ENCODE measurements at places on chromosomes 12 and 14.

- DNase-seq: no peak
Observed at GRCh38 chr12:64992641-64993040, 128.5 kb downstream of the WIF1 start.

GRCh38 chr12:685388-685787 lies 22.1 kb upstream of the NINJ2 start:
- DNase-seq: peak; percentile 81

GRCh38 chr12:82650627-82651337 lies 35.9 kb upstream of the TMTC2 start:
- no peak for DNase-seq

DNA sequence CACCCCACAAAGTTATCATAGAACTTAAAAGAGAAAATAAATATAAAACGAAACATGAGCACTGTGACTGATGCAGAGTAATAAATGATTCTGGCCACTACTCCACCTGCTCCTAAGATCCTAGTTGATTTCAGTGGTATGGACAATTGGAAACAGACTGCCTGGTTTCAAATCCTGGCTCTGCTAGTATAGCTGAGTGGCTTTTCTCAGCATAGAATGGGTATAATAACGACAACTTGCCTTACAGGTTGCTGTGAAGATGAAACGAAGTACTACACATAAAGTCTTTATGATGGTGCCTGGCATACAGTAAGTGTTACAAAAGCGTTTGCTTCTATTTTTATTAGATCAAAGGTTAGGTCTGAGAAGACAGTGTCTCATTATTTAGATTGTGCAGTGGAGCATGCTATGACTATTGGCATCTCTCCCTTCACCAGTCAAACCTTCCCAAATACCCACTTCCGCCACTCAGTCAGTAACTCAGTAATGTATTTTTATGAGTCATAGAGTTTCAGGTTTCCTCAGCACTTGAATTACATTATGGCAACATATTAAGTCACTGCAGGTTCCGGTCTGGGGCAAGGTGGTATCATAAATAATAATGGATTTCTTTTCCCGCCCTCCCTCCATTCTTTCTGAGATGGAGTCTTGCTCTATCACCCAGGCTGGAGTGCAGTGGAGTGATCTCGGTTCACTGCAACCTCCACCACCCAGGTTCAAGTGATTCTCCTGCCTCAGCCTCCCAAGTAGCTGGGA lies 29.7 kb upstream of the NR2C1 start:
- DNase-seq: no peak

DNA sequence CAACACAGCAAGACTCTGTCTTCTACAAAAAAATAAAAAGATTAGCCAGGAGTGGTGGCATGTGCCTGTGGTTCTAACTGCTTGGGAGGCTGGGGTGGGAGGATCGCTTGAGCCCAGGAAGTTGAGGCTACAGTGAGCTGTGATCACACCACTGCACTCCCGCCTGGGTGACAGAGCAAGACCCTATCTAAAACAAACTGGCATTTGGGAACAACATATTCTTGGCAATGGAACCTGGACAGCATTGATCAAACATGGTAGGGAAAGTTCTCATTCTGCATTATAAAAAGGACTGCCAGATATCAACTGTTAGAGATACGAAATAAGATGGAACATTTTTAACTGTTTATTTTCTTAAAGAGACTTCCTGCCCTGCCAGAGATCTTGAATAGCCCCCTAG lies 81.5 kb downstream of the PPP2R5C start:
- no peak for DNase-seq

- DNase-seq: no peak
Observed at GRCh38 chr14:75282170-75282554, 3.5 kb downstream of the FOS start.

DNA sequence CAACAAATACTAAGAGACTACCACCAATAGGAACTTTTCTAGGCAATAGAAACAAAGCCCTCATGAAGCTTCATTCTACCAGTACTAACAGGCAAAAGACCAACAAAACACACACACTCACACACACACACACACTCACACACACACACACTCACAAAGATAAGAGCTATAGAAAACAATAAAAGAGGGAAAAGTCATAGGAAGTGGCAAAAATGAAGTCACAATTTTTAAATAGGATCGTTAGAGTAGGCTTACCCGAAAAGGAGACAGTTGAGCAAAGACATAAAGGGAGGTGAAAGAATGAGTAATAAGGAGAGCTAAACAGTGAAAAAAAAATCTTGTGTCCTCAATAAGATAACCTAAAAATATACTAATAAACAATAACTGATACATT lies 66.5 kb downstream of the C2CD5 start:
- no peak for DNase-seq

DNA sequence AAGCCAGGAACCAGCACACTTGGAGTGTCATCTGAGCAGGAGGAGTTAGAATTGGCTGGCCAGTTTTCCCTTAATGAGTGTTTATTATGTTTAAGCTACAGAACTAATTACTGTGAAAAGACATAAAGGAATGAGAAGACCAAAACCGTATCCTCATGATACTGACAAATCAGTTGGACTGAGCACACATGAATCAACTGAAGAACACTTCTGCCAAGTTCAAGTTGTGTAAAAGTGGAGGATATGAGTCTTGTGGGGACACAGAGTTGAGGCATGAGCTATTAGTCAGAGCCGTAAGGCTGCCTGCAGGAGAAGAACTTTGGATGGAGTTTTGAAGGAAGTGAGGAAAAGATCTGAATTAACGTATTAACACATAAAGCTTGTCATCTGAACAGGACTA lies 43.1 kb downstream of the HMGA2 start:
- DNase-seq: no peak

DNA sequence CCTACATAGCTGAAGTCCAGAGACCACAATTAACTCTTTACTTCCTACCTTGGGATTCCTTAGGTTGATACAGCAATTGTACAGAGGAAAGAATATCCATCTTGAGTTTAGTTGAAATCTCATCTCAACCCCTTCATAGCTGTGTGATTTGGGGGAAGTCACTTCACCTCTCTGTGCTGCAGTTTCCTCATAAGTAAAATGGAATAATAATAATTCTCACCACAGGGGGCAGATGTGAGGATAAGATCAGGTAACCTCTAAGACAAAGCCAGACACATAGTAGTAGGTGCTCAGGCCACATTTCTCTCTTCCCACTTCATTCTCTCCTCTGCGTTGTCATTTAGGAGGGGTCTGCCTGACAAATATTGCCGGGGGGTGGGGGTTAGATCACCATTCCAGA lies 6.7 kb downstream of the FOXN4 start:
- no peak for DNase-seq

DNA sequence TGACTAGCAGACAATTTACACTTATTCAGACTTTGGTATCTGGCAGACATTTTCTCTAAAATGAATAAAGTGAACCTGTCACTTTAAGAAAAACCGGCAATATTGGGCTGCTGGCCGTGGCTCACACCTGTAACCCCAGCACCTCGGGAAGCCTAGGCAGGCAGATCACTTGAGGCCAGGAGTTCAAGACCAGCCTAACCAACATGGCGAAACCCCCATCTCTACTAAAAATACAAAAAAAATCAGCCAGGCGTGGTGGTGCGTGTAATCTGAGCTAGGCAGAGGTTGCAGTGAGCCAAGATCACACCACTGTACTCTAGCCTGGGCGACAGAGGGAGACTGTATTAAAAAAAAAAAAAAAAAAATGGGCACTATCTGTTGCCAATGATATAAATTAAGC lies 11.5 kb downstream of the DUSP16 start:
- DNase-seq: no peak

GRCh38 chr12:22313963-22314330 lies 20.6 kb downstream of the ST8SIA1 start:
- no peak for DNase-seq

DNA sequence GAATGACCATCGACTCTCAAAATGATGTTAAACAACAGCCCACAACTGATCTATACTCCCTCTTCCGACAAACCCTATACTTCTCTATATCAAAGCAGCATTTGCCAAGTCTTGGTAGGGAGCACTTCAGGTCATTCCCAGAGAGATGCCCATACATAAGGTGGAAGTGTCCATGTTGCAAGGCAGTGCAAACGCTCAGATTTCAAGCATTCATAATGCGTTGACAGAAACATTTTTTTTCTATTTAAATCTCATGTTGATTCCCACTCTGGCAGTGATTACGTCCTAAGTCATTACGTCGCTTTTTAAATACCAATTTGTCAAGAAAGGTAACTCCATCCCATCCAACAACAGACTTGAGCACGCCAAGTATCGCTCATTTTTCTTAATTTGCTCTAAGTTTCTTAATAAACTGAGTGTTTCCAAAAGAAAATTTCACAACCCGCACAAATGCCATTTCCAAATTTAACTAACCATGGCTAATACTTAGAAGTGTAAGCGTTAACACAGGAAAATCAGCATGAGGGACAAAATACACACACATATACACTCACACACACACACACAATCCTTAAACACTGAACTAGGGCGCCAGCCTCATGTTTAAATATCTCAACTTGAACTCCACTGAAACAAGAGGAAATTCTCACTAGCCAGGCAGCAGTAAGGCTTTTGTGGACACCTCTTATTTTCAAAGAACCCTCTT lies 1.1 kb downstream of the GXYLT1 start:
- DNase-seq: no peak

All from activated gamma-delta T cell treated with Interleukin-2 at 50 U/mL for 16 hours (primary cell).